ENCODE measurements at places on chromosomes 2 and 18.

DNA sequence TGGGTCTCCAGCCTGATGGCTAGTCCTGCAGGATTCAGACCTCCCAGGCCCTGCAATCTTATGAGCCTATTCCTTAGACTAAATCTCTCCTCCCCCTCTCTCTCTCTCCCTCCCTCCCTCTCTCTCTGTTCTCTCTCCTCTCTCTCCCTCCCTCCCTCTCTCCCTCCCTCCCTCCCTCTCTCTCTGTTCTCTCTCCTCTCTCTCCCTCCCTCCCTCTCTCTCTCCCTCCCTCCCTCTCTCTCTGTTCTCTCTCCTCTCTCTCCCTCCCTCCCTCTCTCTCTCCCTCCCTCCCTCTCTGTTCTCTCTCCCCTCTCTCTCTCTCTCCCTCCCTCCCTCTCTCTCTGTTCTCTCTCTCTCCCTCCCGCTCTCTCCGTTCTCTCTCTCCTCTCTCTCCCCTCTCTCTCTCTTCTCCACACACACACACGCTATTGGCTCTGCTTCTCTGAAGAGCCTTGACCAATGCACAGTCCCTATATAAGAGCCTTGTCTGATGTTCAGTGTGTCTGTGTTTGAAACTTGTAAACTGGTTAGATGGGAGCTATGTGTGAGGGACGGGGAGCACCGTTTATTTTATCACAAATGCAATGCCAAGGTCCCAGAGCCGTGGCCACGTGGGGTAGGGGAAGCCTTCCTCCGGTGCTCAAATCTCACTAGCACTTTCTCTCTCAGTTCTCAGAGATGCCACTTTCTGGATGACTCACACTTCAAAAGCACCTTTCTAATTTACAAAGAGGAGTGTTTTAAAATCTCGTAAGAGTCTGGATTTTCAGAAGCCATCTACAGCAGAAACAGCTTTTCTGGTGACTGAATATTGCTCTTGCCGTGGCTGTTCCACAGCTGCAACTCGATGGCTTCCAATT is 9.4 kb upstream of the PRLH start:
- no peak for DNase-seq

GRCh38 chr18:76357585-76358260 is 137.3 kb downstream of the ZNF516 start:
- no peak for DNase-seq

DNA sequence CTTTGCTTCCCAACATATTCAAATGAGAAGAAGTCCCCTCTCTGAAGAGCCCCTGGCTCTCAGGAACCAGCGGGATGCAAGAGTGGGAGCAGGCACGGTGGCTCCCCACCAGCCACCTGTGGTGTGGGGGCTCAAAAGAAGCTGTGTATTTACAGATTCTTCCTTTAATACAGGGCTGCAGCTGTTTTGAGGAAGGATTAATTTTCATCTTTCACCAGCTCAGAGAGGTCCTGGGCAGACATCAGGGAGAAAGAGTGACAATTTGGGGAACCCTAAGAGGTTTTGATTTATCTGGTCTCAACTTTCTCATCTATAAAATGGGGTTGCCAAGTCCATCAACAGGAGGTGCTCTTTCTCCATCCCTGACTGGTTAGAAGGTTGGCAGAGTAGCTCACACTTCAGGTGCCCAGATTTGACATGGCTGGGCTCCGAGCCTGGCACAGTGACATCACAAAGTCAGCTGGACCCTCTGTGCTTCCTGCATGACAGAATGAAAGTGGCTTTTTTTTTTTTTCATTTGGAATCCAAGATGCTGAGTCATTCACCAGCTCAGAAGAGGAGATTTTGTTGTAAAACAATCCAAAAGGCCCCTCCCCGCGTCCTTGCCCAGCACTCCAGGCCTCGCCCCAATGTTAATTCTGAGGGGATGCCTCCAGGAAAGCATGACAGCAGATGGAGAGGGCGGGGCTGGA is 15.5 kb upstream of the SIX2 start:
- DNase-seq: no peak

GRCh38 chr2:130389358-130389757 is 33.5 kb downstream of the PTPN18 start:
- no peak for DNase-seq

DNA sequence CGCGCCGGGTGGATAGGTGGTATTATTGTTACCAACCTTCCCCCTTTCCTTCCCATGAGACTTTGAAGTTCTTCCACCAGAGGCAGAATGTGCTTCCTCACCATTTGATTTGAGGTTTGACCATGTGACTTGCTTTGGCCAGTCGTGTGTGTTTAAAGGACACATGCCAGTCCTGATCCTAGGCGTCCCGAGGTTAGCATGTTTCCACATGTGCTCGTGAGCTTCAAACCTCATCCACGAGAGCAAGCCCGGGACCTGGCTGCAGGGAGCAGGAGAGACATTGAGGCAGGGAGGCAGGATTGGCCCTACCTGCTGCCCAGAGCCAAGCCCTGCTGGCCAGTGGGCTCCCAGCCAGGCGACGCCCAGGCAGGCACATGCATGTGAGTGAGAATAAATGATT is 27.4 kb upstream of the EDAR start:
- DNase-seq: no peak

- no peak for DNase-seq
Observed at GRCh38 chr2:38489846-38490245, 112.8 kb upstream of the ATL2 start.

- DNase-seq: no peak
Observed at GRCh38 chr2:196601430-196602306, 37.8 kb upstream of the CCDC150 start.

DNA sequence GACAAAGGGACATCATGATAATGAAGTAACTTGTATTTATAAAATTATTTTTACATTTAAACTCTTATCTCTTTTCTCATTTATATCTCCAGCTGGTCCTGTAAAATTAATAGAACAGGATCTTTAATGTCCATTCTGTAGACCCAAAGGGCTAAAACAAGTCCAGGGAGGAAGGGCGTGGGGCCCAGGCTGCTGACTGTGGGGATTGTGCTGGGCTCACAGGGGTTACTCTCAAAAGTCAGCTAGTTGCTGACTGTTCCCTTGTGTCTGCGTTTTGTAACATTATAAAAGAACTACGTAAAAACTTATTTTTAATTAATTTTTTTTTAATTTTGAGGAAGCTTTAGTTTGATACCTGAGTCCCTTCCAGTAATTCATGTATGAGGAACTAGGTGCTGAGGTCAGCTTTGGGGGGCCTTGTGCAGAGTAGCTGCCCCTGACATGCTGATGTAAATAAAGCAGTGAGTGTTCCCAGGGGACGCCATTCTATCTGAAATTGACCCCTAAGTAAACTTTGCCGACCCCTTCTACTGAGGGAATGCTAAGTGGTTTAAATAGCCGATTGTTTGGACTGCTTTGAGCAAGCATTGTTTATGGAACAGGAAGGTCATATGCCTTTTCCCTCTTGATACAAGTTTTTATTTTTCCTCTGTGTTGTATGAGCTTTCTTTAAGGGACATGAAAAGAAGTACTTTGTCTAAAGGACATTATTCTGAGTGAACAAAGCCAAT is 56.4 kb downstream of the MERTK start:
- DNase-seq: no peak

DNA sequence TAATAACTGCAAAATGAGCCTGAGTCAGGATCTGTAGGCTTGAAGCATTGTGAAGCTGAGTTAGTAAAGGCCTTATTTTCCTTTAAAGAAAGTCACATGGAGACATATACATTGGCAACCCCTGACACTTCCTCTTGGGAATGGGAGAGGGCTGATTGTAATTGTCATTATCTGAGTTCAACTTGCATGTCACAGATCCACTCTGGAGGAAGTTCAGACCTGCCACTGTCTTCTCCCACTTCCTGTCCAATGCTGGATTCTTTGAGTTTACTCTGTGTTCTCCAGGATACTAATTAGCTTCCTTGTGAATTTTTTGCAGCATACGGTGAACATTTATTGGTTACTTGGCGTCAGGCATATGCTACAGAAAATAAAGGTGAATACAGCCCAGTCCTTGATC is 34.1 kb downstream of the SMARCAL1 start:
- no peak for DNase-seq

- DNase-seq: no peak
Observed at GRCh38 chr18:9436206-9436929, 38.9 kb upstream of the RALBP1 start.

GRCh38 chr2:25043241-25043867 is 1.5 kb downstream of the EFR3B start:
- DNase-seq: peak; percentile 23

DNA sequence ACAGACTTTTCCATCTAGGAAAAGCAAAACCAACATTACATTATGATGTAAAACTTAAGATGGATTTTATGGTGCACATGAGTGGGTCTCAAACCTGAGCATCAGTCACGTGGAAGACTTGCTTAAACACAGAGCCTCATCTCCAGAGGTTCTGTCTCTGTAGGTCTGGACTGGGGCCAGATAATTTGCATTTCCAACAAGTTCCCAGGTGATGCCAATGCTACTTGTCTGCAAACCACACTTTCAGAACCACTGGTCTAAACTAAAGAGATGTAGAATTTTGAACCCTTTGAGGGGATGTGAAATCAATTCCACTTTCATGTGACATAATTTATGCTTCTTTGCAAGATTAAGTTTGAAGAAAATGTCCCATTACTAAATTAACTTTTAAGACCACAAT is 522.8 kb downstream of the MBD2 start:
- no peak for DNase-seq

DNA sequence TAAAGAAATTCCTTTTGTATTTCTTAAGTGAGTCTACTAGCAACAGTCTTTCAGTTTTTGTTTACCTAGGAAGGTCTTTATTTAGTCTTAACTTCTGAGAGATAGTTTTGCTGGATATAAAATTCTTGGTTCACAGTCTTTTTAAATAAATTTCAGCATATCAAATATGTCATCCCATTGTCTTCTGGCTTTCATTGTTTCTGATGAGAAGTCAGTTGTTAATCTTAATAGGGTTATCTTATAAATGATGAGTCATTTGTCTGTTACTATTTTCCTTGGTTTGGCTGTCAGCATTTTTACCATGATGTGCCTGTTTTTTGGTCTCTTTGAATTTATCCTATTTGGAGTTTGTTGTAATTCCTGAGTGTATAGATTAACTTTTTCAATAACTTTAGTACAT is 129.3 kb downstream of the FAM210A start:
- DNase-seq: no peak

DNA sequence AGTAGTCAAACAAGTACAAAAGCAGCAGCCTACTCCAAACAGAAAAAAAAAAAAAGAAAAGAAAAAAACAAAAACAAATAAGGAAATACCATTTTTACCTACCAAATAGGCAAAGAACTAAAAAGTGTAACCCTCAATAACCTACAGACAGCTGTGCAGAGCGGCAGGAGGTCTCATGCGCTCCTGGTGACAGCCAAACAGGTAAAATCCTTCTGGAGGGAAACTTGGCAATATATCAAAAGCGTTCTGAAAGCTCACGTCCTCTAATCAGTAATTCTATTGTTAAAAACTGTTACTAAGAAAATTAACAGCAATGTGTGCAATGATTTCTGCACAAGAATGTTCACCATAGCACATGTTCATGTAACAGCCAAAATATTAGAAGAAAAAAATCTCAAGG is 105.6 kb downstream of the AFF3 start:
- DNase-seq: no peak

DNA sequence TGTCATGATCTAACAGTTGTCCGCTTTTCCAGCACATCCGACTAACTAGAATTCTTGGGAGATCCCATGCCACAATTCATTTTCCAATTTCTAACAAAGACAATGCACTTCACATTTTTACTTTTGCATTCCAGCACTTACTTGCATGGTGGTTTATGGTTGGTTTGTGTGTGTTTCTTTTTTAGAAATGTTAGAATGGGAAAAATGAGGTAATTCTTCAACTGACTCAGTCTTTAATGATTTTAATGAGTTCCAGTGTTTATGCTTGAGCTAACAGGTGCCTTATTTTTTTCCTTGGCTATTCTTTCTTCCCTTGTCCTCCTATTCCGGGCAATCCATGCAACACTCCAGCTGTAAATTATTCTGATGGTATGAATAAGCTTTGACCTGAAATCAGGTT is 46.4 kb downstream of the SLC8A1 start:
- no peak for DNase-seq

GRCh38 chr2:27702302-27702701 is 38.6 kb downstream of the SLC4A1AP start:
- no peak for DNase-seq

DNA sequence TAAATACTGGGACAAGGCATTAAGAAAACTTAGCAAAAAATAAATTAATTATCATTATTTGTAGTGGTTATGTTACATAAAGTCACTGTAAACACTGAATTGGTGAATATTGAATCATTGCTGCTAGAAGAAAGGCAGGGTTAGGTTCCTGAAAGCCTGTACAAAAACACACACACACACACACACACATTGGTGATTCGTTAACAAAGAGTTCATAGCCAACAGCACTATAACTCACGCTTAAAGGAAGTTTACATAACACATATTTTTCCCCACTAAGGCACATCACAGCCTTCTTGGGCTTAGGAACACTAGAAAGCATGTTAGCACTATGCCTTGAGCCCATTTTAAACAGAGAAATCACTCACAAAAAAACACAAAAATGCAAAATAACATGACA is 690.0 kb upstream of the PIK3C3 start:
- DNase-seq: no peak

DNA sequence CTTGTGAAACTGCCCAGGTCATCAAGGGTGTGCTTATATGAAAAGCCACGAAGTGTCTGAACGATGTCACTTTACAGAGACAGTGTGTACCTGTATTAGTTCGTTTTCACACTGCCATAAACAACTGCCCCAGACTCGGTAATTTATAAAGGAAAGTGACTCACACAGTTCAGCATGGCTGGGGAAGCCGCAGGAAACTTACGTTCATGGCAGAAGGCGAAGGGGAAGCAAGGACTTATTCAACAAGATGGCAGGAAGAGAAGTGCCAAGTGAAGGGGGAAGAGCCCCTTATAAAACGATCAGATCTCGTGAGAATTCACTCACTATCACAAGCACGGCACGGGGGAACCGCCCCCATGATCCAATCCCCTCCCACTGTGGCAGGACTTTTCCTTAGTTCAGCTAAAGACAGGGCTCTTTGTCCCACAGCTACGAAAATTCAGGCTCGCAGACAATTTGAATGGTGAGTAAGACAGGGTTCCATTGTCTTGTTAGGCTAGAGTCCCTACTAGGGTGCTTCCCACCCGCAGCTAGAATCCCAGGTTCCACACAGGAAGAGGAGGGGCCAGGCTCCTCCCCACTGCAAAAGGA is 20.1 kb downstream of the TMEM177 start:
- DNase-seq: no peak

DNA sequence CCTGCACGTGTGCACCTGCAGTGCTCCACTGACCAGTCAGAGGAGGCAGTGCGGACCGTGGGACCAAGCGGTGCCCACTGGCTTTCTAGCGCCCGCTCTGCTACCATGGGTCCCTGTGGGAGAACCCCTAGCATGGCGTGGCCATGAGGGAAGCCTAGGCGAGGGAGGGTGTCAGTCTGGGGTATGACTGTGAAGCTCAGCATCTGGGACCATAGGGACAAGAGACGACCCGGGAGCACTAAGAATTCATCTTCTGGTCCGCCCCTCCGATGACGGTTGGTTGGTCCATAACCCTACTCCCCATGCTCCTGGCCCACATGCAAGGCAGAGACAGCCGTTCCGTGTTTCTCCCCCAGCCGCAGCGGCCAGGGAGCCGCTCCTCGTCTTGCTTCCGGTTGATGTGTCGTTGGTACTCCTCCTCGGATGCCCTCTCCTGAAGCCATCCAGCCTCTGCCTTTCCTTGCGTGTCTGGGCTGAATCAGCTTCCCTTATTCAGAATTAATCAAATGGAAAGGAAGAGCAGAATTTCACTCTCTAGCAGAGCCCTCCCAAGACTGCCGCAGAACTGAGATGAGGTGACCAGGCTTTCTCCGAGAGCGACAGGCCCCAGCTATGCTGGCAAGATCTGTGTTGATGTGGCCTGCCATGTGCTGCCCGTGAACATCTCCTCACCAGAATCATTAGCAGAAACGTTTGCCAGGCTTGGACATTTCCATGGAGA is 23.0 kb downstream of the COX7A2L start:
- DNase-seq: no peak

- DNase-seq: peak; percentile 43
Observed at GRCh38 chr2:212005085-212005671, 533.4 kb downstream of the ERBB4 start.

Data from cerebellar cortex (tissue), 1 donor.